ENCODE measurements at places on chromosomes 11 and 22.

- no peaks in the 10 kb centered on the region for H3K27me3 ChIP-seq
- H3K36me3 ChIP-seq, result no peaks in the 10 kb centered on the region
- H3K27ac ChIP-seq, result no peak overlapping the region
- DNase-seq, result no peak
- no peak overlapping the region for H3K4me3 ChIP-seq
These were observed 10.0 kb upstream of the ASCC2 start for GRCh38 chr22:29848111-29848510.

- H3K27ac ChIP-seq, result peak overlapping the region; percentile 75
- DNase-seq, result no peak
- no peaks in the 10 kb centered on the region for H3K36me3 ChIP-seq
- H3K27me3 ChIP-seq, result no peaks in the 10 kb centered on the region
- H3K4me3 ChIP-seq, result no peak overlapping the region
These were observed 59.4 kb upstream of the CD44 start for GRCh38 chr11:35079611-35080010.

GRCh38 chr11:6318204-6318603, 2.1 kb downstream of the CAVIN3 start:
- H3K36me3 ChIP-seq, result no peaks in the 10 kb centered on the region
- no peaks in the 10 kb centered on the region for H3K4me1 ChIP-seq
- peaks cover 4% of the 10 kb centered on the region for H3K27me3 ChIP-seq
- no peak overlapping the region for H3K4me3 ChIP-seq

GRCh38 chr11:112613051-112613972, 347.9 kb upstream of the NCAM1 start:
- no peak for DNase-seq
- H3K27me3 ChIP-seq, result no peaks in the 10 kb centered on the region
- H3K4me3 ChIP-seq, result no peak overlapping the region
- H3K4me1 ChIP-seq, result no peaks in the 10 kb centered on the region

DNA sequence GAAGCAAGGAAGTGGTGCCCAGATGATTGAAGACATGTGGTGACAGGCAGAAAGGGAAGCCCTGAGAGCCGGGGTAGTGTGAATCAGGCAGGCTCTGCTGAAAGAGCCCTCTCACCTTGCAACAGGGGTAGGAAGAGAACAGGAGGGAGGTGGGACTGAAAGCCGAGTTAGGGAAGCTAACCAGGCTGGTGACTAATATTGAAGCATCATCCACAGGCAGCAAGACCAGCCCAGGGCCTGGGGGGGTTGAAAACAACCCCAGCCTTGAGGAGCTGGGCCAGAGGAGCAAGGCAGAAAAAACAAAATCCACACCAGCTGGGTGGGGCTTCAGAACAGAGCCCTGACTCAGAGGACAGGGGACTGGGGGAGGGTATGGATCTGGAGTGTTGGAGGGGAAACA, 35.0 kb upstream of the CRTAM start:
- H3K4me3 ChIP-seq, result no peak overlapping the region
- DNase-seq, result no peak

GRCh38 chr11:113629562-113629961, 76.5 kb downstream of the TMPRSS5 start:
- no peak overlapping the region for H3K27ac ChIP-seq
- no peaks in the 10 kb centered on the region for H3K27me3 ChIP-seq
- DNase-seq, result no peak
- H3K36me3 ChIP-seq, result no peaks in the 10 kb centered on the region
- H3K4me1 ChIP-seq, result no peaks in the 10 kb centered on the region

DNA sequence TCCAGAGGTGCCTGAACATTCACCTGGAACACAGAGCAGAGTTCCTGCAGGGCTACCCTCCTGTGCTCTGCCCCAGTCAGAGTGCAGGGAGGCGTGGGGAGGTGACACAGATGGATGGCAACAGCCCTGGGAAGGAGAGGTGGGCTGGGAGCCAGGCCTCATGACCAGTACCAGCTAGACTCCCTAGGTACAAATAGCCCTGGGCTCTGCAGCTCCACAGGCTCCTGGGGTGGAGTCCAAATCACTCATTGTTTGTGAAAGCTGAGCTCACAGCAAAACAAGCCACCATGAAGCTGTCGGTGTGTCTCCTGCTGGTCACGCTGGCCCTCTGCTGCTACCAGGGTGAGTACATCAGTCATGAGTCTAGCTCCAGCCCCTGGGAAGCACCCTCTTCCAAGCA, at the start of gene SCGB1D2:
Gene SCGB1D2 (plus strand): TSS at position 219 of the 400 bp plus-strand sequence. CDS start 69 bp downstream, at position 288.
- H3K4me1 ChIP-seq, result no peaks in the 10 kb centered on the region
- no peaks in the 10 kb centered on the region for H3K36me3 ChIP-seq
- H3K27ac ChIP-seq, result no peak within 1 kb of the TSS
- no peak within 1 kb of the TSS for H3K4me3 ChIP-seq
- DNase-seq, result no peak

GRCh38 chr11:85737738-85738137, 51.7 kb upstream of the CCDC89 start:
- H3K27ac ChIP-seq, result no peak overlapping the region
- DNase-seq, result no peak
- peaks cover 36% of the 10 kb centered on the region for H3K4me1 ChIP-seq
- no peaks in the 10 kb centered on the region for H3K27me3 ChIP-seq

DNA sequence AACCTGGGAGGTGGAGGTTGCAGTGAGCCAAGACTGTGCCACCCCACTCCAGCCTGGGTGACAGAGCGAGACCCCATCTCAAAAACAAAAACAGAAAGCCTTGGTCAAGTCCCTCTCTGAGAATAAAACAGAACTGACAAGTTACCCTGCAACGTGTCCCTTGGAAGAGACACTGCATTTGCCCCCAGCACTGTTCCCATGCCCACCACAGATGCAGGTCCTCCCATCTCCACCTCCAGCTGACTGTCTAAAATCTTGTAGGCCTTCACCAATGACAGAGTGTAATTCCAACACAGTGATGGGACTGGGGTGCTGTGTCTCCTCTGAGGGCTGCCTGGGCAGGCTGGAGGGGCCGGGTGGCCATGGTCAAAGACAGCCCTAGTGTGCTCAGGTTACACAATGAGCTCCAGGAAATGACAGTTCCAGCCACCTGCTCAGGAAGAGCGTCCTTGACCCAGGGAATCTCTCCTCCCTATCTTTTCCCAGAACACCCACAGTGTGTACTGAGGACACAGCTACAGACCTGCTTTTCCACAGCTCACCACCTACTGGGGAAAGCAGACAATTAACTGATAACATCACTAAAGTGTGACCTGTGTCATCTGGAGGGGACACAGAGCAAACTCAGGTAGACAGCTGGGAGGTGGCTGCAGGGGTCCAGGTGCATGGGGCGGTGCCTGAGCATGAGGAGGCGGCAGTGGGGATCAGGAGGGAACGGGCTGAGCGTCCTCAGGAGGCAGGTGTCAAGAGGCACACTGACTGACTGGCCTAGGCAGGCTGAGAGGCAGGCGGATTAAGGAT, 56.4 kb downstream of the ARFGAP3 start:
- no peak overlapping the region for H3K4me3 ChIP-seq
- no peak overlapping the region for H3K27ac ChIP-seq

GRCh38 chr22:38989466-38989865, 7.3 kb downstream of the APOBEC3B start:
- no peak overlapping the region for H3K27ac ChIP-seq
- peaks cover 13% of the 10 kb centered on the region for H3K4me1 ChIP-seq
- no peaks in the 10 kb centered on the region for H3K36me3 ChIP-seq
- no peak for DNase-seq

DNA sequence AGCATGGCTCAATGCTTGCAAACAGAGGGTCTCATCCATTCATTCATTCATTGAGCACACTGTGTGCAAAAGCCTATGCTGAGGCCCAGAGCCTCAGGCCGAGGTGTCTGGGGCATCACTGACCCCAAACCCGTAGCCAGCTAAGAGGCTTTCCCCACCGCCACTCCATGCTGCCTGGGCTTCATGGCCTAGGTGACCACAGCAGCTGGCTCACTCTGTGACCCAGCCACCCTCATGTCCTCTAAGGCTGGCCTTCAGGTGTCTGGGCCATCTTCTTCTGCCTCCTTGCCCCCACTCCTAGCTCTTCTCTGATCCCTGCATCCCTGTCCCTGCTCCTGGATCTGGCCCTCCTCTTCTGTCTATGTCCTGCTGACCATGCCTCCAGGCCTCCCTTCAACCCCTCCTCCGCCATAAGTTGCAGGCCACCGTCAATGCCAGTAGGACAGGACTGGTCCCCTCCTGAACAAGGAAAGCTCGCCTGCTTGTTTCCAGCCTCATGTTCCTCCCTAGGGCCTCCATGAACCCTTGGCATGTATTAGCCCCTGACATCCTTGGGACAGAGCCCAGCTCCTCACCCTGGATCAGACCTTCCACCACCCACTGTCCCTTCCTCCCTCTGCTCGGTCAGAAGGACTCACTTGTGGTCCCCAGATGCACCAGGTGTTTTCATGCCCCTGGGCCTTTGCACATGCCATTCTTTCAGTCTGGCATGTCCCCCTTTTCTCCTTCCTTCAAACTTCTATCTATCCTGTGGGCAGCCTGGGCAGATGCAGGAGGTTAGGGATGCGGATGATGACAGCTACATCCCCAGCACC, 92.8 kb downstream of the MYEOV start:
- DNase-seq, result no peak
- H3K4me1 ChIP-seq, result no peaks in the 10 kb centered on the region
- no peak overlapping the region for H3K4me3 ChIP-seq
- no peaks in the 10 kb centered on the region for H3K36me3 ChIP-seq

DNA sequence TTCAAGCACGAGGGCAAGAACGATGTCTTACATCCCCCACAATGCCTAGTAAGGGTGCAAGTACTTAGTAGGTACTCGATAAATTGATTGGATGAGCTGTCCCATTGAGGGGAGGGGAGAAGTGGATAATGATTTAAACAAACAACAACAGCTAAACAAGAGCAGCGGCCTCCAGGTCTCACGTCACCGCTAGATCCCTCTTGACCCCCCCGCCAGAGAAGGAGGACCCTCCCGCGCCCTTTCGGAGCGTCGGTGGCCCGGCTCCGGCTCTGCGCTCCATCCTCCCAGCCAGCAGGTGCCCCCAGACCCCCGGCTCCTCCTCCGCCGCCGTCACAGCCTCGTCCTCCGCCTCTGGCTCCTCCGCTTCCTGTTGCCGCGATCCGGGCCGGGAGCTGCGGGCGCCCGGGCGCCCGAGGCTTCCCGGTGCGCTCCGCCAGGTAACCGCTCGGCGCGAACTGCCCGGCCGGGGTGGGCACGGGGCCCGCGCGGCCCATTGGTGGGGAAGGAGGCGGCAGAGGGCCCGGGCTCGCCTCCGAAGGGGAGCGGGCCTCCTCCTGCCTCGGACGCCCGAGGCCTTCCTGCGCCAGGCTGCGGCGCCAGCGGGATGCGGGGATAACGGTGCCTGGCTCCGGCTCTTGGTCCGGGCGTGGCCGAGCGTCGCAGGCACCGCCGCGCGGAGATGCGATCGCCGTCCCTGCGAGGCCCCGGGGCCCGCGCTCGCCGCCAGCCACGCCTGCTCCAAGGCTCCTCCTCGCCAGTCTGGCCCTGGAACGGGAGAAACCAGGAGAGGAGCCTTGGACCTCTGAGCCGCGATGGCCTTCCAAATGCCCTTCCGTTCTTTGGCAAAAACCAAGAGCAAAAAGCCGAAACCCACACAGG, at the start of gene TLCD5:
Gene TLCD5 (plus strand): TSS at position 368 of the 879 bp plus-strand sequence. CDS start 2,143 bp downstream, outside the sequence.
- H3K4me1 ChIP-seq, result peaks cover 9% of the 10 kb centered on the region
- H3K4me3 ChIP-seq, result no peak within 1 kb of the TSS
- DNase-seq, result no peak
- H3K27me3 ChIP-seq, result peaks cover 7% of the 10 kb centered on the region
- no peak within 1 kb of the TSS for H3K27ac ChIP-seq

DNA sequence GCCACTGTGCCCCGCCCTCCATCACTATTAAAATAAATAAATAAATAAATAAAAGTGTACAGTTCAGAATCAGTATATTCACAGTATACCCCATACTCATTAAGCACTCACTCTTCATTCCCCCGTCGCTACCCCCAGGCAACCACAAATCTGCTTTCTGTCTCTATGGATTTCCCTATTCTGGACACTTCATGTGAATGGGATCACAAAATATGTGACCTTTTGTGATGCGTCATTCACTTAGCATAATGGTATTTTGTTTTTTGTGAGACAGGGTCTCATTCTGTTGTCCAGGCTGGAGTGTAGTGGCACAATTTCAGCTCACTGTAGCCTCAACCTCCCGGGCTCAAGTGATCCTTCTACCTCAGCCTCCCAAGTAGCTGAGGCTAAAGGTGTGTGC, 52.8 kb downstream of the RBX1 start:
- no peak overlapping the region for H3K4me3 ChIP-seq
- DNase-seq, result no peak
- H3K27ac ChIP-seq, result no peak overlapping the region
- H3K27me3 ChIP-seq, result no peaks in the 10 kb centered on the region
- H3K4me1 ChIP-seq, result no peaks in the 10 kb centered on the region
- no peaks in the 10 kb centered on the region for H3K36me3 ChIP-seq

DNA sequence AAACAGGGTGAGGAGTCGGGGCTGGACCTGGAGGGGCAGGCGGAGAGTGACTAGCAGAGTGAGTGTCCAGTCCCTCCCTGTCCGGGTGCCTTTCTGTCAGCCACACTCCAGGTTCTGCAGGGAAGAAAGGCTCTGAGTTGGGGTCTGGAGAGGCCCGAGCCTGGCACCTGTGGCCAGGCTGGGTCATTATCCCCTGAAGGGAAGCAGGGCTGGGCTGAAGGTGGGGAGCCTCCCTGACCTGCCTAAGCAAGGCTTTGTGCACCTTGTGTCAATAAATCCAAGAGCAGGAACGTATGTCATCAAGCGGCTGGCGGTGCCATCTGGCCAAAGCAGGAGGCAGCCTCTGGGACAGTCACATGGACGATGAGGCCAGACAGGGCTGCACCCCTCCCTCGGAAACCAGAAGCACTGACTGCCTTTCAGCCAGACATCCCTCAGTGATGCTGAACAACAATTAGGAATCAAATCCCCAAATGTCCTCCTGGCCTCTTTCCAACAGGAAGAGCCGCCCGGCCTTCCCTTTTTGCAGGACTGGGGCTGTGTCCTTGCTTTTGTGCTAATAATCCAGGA, 73.9 kb upstream of the FGF3 start:
- H3K27ac ChIP-seq, result no peak overlapping the region
- H3K4me1 ChIP-seq, result no peaks in the 10 kb centered on the region
- no peak overlapping the region for H3K4me3 ChIP-seq
- no peak for DNase-seq

- peaks cover 73% of the 10 kb centered on the region for H3K36me3 ChIP-seq
- DNase-seq, result no peak
- no peak overlapping the region for H3K27ac ChIP-seq
- no peak overlapping the region for H3K4me3 ChIP-seq
These were observed 14.7 kb downstream of the GATD1 start for GRCh38 chr11:762421-763072.

- no peak for DNase-seq
- no peaks in the 10 kb centered on the region for H3K27me3 ChIP-seq
- peaks cover 2% of the 10 kb centered on the region for H3K4me1 ChIP-seq
- H3K36me3 ChIP-seq, result no peaks in the 10 kb centered on the region
- H3K4me3 ChIP-seq, result no peak overlapping the region
These were observed 7.6 kb upstream of the LMO2 start for GRCh38 chr11:33899400-33900037.

All from naive thymus-derived CD4-positive, alpha-beta T cell (primary cell).